Stimulated activated CD4-positive, alpha-beta T cell treated with anti-CD3 and anti-CD28 coated beads, Interleukin-4, amount 100 ng/mL, for 24 hours (primary cell): ENCODE measurements at places on chromosomes 16 and 17.

DNA sequence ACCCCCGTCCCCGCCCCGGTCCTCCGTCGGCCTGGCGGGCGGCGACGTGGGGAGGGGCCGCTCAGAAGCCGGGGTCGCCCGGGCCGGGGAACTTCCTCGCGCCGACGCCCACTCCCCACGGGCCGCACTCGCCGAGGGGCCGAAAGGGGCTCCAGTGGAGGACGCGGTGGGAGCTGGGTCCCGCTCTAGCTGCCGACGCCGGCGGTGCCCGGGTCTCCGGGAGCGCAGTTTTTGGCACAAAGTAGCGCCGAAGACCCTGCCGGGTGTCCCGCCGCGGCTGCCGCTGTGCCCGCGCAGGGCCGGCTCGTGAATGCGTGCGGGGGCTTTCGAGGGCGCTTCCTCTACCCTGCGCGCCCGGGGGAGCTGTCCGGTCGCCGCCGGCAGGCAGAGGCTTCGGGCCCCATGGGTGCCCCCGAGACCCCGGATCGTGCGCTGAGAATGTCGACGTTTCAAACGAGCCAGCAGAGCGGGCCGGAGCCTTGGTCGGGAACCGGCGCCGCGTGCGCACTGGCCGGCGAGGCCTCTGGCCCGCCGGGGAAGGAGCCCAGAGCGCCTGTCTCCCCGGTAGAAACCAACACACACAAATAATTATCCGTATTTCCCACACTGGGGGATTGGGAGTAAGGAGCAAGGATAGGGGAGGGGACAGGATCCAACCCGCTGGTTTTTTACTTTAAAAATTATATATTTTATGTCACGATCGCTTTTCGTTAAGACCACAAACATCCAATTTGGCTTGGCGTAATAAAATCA lies 46.6 kb upstream of the SLC38A10 start:
- no peak for DNase-seq

DNA sequence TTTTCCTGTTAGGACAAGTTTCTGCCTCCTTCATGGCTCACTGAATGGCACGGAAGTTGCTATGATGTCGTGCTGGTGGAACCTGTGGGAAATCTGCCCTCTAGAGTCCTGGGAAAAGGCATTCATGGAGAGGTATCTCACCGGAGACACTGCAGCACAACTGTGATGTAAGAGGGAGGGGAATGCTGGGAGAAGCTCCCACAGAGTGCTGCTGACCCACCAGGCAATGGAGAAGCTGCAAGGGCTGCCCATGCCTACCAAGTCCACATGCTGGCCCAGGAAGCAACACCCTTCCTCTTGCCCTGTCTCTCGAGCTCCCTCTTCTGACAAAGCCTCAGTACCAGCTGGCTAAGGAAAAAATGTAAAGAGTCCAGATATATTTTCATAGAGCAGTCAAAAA lies 45.2 kb upstream of the SLC5A11 start:
- no peak for DNase-seq

DNA sequence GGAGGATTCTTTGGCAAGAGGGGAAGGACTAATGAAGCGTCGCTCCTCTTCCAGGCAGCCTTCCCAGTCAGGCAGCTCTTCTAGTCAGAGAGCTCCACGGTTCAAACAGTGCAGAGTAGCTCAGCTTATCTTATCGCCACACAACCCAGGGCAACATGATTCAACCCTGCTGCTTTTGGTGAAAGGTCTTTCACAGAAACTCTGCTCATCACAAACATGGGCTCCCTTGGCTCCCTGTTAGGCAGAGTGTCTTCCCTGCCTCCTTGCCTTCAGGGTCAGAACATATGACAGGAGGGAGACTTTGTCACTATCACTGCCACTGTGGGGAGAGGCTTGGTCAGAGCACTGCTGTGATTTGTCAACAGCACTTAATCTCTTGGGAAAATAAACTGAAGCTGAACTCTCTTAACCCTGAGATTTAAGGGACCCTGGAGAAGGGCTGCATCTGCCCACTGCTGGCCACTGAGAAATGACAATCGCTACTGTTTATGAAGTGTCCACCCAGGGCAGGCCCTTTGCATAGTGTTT lies 6.9 kb upstream of the SLC13A2 start:
- DNase-seq, result no peak

- peak; percentile 88 for DNase-seq
Measured at GRCh38 chr17:39244600-39245570, 19.1 kb upstream of the STAC2 start.

DNA sequence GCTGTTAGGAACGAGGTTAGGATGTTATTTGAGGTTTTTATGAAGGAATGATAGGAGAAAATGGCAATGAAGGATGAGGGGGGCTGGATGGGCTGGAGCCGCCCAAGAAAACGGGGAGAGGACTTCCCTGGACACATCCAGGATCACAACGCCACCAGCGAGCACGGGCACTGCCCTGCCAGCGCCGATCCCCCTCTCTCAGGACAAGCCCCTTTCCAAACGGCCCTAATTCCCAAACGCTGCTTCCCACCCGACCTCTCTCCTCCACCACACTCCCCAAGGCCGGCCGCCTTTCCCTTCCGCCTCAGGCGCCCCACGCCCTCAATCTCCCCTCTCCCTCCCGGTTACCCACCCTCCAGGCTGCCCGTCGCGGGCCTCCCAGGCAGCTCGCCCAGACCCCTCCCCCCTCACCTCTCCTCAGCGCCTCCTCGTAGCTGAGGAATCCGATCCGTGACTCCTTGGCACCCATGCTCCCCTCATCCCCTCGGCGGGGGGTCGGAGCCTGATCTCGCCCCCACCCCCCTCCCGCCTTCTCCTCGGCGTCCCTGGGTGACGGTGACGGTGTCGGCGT lies 377 bp downstream of the USP32 start:
- DNase-seq, result no peak

GRCh38 chr17:82444284-82444893 lies 6.2 kb downstream of the CYBC1 start:
- no peak for DNase-seq

GRCh38 chr17:78144736-78145641 lies 1.2 kb upstream of the C17orf99 start:
- DNase-seq, result no peak

GRCh38 chr17:33667671-33668070 lies 374.6 kb upstream of the ASIC2 start:
- no peak for DNase-seq

GRCh38 chr16:85601730-85602401 lies 11.3 kb upstream of the GSE1 start:
- no peak for DNase-seq

DNA sequence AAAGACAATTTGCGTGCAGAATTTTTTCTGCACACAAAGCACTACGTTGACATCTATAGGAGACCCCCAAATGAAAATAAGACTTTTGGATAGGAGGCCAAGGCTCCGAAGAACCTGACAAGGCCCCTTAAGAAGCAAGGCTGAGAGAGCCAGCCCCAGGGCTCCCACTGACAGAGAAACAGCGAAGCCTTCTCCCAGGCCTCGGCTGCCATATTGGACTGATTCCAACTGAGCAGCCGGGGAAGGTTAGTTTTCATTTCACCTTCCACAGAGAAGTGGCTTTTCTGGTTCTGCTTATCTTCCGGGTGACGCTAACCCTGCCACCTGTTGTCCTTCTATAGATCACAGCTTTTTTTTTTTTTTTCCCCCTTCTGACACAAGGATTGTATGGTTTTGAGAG lies 356.7 kb downstream of the SOX9 start:
- DNase-seq, result no peak

DNA sequence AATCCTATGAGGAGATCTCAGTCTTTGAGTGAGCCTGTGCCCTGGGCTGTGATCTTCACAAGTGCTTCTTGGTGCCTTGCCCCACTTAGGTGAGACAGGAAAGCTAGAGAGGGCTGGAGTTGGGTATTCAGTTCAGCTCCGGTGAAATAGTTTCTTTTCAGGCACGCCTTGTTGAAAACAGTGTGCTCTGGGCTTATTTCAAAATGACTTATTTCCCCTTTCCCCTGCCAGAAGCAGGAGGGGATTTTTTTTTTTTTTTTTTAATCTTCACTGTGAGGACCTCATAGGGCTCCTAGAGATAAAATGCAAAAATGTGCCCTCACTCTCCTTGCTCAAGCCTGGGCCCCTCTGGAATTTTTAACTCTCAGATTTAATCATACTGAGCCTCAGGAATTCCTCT lies 27.2 kb downstream of the MOSMO start:
- no peak for DNase-seq

- DNase-seq, result peak; percentile 86
Measured at GRCh38 chr17:17641621-17642409, 39.4 kb upstream of the RAI1 start.

GRCh38 chr17:47834756-47835155 lies 3.3 kb downstream of the LRRC46 start:
- no peak for DNase-seq

GRCh38 chr16:17370223-17370707 lies 100.5 kb downstream of the XYLT1 start:
- peak; percentile 17 for DNase-seq

DNA sequence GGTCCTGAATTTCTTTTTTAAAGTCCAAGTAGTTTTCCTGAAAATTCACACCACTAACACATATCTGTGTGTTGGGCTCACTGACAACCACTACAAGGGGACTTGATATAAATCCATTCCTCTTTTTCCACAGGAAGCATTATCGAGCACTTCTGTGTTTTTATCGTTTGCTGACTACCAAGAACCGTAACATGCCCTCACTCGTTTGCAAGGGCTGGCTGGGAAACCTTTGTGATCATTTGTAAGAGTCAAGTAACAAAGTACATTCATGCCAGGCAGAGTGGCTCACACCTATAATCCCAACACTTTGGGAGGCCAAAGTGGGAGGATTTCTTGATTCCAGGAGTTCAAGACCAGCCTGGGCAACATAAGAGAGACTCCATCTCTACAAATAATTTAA lies 62.1 kb downstream of the ZZEF1 start:
- DNase-seq, result no peak

- DNase-seq, result no peak
Measured at GRCh38 chr16:55225972-55226542, 97.9 kb upstream of the IRX6 start.

- no peak for DNase-seq
Measured at GRCh38 chr17:73757420-73757819, 113.2 kb upstream of the SDK2 start.

GRCh38 chr17:38434178-38434665 lies 6.0 kb downstream of the ARHGAP23 start:
- DNase-seq, result no peak

- DNase-seq, result peak; percentile 54
Measured at GRCh38 chr17:78645421-78646295, 68.5 kb upstream of the DNAH17 start.

- peak; percentile 37 for DNase-seq
Measured at GRCh38 chr17:76384987-76385891, 830 bp downstream of the SPHK1 start.

GRCh38 chr16:81261049-81261648 lies 22.7 kb downstream of the BCO1 start:
- peak; percentile 39 for DNase-seq

- no peak for DNase-seq
Measured at GRCh38 chr17:75115555-75115954, 5.8 kb downstream of the ARMC7 start.

- DNase-seq, result no peak
Measured at GRCh38 chr17:69605571-69605970, 191.1 kb downstream of the MAP2K6 start.

DNA sequence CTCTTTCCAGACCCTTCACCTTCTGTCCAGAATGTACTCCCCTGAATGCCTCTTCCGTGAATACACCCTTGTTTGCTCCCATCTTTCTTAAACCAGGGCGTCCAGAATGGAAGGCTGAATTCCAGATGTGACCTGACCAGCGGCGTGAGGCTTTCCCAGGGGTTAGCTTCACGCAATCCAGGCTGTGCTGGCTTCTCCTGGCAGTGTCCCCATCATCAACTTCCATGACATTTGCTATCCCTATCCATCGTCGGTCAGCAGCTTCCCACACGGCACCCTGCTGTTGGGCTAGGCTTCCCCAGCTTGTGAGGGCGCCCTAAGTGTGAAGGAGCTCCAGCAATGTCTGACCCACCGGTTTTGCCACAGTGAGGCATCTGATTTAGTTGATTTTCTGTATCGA lies 339.8 kb upstream of the TNRC6C start:
- no peak for DNase-seq

DNA sequence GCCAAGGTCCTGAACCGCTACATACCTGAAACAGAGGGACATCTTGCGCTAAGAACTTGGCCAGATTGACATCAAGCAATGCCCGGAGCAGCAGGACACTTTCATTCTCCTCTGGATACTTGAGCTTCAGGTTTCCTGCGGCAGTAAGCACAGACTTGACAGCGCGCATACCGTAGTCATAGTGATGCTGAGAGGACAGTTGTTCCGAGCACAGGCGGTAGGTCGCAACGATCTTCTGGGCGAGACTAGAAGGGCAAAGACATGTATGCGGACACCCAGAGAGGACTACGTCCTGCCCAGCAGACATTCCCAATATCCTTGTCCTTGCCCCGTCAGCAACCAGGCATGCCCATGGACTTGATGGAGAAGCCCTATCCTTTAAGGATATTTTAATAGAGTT lies 112.9 kb downstream of the DNAH3 start:
- DNase-seq, result no peak
